ENCODE measurements at places on chromosomes 3 and 15.
A peak's percentile ranks its signal among the peaks of the same experiment; 100 is the strongest.

DNA sequence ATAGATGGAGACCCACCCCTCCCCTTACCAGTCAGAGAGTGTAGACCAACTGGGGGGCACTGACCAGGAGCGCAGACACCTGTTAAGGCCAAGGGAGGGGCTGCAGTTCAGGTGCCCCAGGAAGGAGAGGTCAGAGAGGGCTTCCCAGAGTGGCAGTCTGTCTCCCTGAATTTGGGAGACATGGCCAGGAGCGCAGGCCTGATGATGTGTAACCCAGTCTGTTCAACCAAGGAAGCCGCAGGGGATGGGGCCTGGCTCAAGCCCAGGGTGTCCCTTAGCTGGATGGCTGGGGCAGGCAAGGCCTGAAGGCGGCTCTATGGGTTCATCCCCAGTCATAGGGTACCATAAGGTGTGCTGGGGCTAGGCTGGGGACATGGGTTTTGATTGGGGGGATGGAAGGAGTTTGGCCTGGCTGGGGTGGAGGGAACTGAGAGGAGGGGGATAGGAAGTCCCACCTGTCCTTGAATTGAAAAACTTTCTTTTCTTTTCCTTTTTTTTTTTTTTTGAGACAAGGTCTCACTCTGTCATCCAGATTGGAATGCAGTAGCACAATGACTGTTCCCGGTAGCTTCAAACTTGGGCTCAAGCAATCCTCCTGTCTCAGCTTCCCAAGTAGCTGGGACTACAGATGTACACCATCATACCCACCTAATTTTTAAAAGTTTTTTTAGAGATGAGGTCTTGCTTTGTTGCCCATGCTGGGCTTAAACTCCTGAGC lies 75.7 kb downstream of the SMAD6 start:
- DNase-seq = no peak

GRCh38 chr15:73972984-73973682 lies 19.0 kb downstream of the STOML1 start:
- DNase-seq = no peak

DNA sequence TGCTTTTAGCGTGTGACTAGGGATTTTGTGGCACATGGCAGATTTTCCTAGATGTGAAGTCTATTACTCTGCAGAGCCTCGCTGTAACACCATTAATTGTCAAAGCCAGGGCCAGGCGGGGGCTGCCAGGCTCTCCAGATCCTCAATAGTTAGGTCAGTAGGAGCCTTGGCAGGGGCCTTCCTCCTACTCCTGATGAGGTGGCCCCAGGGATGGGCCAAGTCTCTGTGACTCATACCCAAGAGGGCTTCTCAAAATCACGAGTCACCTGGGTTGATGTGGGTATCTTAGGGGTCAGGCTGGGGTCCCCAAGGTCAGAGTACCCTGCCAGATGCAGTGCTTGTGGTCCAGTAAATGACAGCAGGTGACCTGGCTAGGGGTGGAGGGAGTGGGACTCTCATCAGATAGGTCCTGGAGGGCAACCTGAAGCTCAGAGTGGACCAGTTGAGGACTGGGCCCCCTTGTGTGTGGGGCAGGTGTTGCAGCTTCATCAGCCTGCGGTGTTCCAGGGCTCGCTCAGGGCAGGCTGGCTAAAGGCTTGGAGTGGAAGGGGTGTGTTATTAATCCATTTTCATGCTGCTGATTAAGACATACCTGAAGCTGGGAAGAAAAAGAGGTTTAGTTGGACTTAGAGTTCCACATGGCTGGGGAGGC lies 88.5 kb upstream of the MYZAP start:
- DNase-seq = no peak

- DNase-seq = no peak
These were observed 25.8 kb downstream of the ARHGEF3 start for GRCh38 chr3:56775838-56776555.

GRCh38 chr3:46846624-46847542 lies 16.4 kb downstream of the MYL3 start:
- no peak for DNase-seq

DNA sequence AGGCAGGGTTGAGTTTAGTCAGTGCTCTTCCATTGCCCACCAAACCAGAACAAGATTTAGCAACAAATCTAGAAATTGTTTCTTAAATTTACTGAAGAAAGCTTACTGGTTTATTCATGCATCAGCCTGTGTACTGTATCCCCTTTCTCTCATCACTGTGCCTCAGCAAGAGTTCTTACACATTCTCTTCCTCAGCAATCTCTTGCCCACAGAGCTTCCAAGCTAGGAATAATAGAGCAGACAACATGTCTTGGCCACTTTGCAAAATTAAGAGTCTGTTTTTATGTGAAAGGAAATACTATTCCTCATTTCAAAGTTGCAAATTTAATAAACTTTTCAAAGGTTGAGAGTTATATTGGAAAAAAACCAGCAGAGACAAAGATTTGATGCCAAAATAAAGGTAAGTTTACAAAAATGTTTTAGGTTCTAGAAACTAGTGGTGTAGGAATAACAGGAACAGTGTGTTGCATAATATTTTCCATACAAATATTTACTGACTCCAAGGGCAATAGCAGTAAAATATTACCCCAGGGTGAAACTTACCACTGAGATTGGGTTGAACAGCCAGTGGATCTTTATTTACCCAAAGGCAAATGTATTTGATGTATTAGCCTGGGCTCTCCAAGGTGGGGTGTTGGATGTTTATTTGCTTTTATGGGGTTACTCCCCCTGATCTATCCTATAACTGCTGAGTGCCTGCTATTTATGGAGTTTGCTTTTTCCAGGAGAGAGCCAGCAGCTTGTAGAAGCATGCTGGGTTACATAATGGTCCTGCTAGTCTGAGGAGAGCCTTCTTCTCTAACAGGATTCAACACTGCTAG lies 276.7 kb downstream of the ADAMTSL3 start:
- DNase-seq = no peak

DNA sequence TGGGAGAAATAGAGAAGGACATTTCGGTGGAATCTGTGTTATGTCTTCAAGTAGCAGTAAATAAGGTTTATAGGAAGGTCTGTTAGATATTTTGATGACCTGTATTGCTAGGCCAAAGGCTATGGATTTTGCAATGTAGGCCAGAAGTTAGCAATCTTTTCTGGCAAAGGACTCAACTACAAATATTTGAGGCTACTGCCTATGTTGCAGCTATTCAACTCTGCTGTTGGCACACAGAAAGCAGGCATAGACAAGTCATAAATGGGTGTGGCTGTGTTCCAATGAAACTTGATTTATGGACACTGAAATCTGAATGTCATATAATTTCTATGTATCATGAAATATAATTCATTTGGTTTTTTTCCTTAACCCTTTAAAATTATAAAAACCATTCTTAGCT lies 438.7 kb upstream of the C2CD4B start:
- no peak for DNase-seq

GRCh38 chr3:184334470-184335158 lies 2.8 kb upstream of the FAM131A start:
- no peak for DNase-seq

DNA sequence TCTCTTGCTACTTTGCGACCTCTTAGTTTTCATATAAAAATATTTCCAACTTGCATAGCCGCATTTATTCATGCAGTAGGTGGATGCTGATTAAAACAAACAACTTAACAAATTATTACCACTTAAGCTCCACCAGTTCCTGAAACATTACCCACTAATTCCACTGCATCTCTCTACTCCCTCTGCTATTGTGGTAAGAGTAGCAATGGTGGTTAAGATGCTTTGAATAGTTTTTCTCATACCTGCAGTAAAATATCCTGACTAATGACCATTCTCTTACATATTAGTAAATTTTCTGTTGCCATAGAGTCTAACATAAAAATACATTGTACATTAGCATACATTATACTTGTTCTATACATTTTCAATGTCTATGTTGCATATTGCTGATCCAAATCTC lies 397.6 kb upstream of the PLSCR5 start:
- DNase-seq = no peak

DNA sequence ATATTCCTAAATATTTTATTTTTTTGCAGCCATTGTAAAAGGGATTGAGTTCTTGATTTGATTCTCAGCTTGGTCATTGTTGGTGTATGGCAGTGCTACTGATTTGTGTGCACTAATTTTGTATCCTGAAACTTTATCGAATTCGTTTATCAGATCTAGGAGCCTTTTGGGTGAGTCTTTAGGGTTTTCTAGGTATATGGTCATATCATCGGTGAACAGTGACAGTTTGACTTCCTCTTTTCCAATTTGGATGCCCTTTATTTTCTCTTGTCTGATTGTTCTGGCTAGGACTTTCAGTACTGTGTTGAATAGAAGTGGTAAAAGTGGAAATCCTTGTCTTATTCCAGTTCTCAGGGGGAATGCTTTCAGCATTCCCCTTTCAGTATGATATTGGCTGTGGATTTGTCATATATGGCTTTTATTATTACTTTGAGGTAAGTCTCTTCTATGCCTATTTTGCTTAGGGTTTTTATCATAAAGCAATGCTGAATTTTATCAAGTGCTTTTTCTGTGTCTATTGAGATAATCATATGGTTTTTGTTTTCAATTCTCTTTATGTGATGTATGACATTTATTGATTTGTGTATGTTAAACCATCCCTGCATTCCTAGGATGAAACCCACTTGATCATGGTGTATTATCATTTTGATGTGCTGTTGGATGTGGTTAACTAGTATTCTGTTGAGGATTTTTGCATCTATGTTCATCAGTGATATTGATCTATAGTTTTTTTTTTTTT lies 11.4 kb upstream of the SLC9A9 start:
- no peak for DNase-seq

GRCh38 chr3:194996746-194997145 lies 274.2 kb downstream of the XXYLT1 start:
- no peak for DNase-seq

GRCh38 chr3:27358372-27358771 lies 10.8 kb downstream of the NEK10 start:
- no peak for DNase-seq

GRCh38 chr15:48242015-48242414 lies 35.9 kb downstream of the SLC12A1 start:
- DNase-seq = no peak

GRCh38 chr15:85625856-85626255 lies 168.9 kb downstream of the KLHL25 start:
- no peak for DNase-seq

DNA sequence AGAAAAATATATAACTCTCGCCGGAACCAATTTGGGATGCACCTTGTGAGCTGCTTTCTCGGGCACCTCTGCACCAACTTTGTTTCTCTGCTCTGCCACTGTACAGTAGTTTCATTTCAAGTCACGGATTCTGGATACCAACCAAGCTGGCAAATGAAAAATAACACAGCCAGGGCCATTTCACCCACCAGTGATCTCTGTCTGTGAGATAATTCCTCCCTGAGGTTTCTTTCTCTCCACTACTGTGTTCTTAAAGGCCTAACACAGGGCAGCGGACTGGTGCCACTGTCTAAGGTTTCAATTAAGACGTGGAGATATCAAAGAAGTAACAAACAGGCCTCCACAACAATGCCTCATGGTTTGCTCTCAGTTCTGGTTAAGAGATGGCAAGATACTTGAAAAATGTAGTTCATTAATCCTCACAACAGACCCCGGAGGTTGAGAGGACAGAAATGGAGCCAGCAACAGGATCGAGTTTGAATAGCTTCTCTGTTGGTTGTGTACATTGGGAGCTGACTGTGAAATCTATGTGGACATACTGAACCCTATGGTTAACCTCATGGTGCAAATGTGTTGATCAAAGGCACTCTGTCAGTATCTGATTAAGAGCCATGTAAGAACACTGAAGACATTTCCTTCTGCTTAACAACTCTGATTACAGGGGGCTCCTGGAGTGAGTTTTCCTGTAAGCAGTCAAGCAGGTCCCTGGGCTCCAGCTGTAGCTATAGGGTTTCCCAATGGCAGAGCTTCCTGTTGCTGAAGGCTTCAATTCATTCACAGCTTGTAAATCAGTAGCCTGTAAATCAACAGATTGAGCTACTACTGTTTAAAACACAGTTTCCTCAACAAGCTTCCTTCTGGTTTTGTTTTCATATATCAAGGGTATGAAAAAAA lies 470.5 kb downstream of the EPHA3 start:
- no peak for DNase-seq

GRCh38 chr3:20696388-20697150 lies 510.6 kb upstream of the SGO1 start:
- DNase-seq = no peak

DNA sequence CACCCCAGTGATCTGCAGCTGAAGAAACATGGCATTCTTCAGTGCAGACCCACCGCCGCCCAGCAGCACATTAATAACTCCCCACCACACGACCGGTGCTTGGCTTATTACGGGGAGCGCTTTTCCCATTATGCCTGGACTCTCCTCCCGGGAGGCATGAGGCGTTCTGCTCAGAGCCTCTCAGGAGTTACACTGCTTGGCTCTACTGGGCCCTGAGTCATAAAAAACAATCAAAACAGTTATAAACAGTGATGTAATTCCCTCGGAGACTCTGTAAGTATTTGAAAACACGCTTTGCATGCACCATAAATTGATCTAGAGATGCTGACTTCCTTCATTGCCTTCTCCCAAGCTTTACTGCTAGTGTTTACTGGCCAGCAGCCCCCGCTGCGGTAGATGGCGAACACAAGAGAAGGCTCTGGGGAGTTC lies 77.1 kb upstream of the SNRPA1 start:
- peak; percentile 11 for DNase-seq

- no peak for DNase-seq
These were observed 2.0 kb upstream of the MCF2L2 start for GRCh38 chr3:183430325-183430957.

DNA sequence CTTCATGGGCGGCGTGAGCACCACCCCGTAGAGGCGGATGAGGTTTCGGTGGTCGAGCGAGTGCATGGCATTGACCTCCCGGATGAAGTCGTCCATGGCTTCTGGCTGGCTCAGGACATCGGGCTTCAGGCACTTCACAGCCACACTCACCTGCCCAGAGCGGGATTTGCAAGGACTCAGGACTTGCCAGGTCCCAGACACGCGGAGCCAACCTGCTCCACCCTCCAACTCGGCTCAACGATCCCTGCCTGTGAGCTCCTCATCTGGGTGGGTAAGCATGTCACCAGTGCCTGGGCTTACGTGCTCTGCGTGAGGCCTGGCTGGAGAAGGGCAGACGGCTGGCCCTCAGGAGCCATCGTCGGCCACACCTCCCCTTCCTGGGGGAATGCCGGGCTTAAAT lies 25.2 kb downstream of the TNK2 start:
- no peak for DNase-seq

- no peak for DNase-seq
These were observed 35.4 kb downstream of the LIPC start for GRCh38 chr15:58467121-58467721.

DNA sequence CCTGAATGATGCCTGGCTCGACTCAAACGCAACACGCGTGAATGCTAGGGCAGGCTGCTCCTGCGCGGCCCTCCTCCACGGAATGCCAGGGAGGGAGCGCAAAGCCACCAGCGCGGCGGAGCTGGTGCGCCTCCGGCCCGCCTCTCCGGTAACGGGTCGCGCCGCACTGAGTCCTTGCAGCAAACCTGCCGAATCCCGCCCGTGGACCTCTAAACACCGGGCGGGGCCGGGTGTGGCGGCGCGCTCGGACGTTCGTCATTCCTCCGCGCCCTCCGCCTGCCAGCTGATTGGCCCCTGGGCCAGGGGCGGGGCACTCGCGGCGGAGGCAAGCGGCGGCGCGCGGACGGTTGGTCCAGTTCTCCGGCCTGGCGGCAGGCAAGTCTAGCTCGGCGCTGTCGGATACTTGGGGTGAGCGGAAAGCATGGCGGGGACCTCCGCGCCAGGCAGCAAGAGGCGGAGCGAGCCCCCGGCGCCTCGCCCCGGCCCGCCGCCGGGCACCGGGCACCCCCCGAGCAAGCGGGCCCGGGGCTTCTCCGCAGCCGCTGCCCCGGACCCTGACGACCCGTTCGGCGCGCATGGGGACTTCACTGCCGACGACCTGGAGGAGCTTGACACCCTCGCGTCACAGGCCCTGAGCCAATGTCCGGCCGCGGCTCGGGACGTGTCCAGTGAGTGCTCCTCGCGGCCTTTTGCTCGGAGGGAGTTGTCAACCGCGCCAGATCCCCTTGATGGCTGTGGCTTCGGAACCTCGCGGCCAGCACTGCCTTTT lies at the start of gene ATRIP:
Gene ATRIP (plus strand): TSS at position 313 of the 769 bp plus-strand sequence. CDS start 109 bp downstream, at position 422.
- DNase-seq = no peak
